ENCODE measurements at places on chromosomes 1 and 21.

- DNase-seq: peak; percentile 89
Measured at GRCh38 chr21:28283641-28284490, 708.8 kb downstream of the LTN1 start.

- DNase-seq: no peak
Measured at GRCh38 chr1:168403140-168403539, 122.5 kb downstream of the TBX19 start.

DNA sequence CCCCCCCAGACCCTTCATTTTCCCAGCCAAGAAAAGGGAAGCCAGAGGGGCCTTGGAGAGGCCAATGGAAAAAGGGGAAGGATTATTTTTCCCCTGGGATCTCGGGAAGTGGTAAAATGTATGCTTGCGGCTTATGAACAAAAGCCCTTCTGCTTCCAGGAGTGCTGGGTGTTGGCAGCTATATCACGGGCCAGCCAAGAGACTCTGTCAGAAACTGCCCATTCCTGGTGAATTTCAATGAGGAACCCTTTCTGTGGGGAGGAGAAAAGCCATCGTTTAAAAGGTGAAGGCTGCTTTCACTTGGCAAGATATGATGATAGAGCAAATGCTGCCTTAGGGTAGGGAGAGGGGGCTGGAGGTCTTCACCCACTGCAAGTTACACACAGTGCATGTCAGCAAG, 69.7 kb upstream of the ZC3H12A start:
- no peak for DNase-seq

- no peak for DNase-seq
Measured at GRCh38 chr1:11935057-11935412, 518 bp downstream of the PLOD1 start.

- DNase-seq: no peak
Measured at GRCh38 chr1:14699620-14700019, 101.1 kb downstream of the KAZN start.

- DNase-seq: no peak
Measured at GRCh38 chr1:242738702-242739645, 214.5 kb upstream of the PLD5 start.

GRCh38 chr1:93800856-93801255, 78.2 kb downstream of the DNTTIP2 start:
- DNase-seq: no peak

- DNase-seq: no peak
Measured at GRCh38 chr21:35204850-35205541, 155.9 kb upstream of the RUNX1 start.

- no peak for DNase-seq
Measured at GRCh38 chr1:154794608-154795007, 75.5 kb downstream of the KCNN3 start.

- no peak for DNase-seq
Measured at GRCh38 chr1:109237512-109237911, 11.8 kb upstream of the CELSR2 start.

DNA sequence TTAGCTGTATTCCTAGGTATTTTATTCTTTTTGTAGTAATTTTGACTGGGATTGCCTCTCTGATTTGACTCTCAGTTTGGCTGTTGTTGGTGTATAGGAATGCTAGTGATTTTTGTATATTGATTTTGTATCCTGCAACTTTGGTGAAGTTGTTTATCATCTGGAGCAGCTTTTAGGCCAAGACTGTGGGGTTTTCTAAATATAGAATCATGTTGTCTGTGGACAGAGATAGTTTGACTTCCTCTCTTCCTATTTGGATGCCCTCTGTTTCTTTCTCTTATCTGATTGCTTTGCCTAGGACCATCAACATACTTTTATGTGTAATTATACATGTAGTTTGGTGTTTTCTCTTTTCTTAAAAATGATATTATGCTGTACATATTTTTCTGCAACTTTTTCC, 27.2 kb downstream of the CD46 start:
- no peak for DNase-seq

GRCh38 chr1:160416369-160416768, 16.0 kb downstream of the VANGL2 start:
- DNase-seq: peak; percentile 6

DNA sequence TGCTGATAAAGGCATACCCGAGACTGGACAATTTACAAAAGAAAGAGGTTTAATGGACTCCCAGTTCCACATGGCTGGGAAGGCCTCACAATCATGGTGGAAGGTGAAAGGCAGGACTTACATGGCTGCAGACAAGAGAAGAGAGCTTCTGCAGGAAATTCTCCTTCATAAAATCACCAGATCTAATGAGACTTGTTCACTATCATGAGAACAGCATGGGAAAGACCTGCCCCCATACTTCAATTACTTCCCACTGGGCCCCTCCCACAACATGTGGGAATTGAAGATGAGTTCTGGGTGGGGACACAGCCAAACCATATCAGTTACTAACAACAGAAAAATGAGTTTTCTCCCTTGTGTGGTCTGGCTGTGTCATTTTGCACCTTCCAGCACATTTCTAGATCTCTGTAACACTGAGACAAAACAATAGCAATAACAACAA, 741.4 kb downstream of the KCNT2 start:
- no peak for DNase-seq

GRCh38 chr1:90717356-90717664, 208 bp upstream of the BARHL2 start:
- DNase-seq: no peak

DNA sequence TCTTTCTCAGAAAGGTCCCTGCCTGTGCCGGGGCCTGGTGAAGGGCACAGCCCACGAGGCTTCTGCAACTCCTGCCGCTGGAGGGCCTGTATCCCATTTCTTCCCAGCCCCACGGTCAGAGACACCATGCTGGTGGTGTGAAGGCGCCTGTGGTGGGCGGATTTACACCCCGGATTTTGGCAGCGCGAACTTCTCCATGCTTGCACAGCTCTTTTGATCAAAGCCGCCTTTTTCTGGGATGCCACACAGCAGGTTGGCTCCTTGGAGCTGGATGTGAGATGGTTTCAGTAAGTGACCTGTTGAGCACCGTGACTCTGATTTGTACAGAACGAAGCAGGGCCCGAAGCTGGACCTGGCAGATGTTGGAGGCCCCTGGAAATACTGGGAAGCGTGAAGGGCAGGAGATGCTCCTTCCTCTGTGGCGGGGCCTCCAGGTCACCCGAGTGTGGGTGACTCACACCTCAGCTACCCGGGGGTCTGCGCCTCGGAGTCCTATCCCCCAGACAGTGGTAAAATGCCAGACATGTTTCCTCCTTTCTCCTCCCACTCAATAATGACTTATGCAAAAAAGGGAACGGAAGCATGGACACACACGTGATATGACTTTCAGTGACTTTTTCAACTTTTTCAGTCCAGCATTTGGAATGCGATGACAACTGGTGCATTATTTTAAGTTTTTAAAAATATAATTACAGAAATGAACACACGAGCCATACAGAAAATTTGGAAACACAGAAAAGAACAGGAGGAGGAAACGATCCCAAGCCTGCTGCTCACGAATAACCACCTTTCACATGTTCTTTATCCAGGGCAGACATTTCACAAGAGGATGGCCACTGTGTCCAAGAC, 9.0 kb downstream of the UMODL1 start:
- DNase-seq: no peak

DNA sequence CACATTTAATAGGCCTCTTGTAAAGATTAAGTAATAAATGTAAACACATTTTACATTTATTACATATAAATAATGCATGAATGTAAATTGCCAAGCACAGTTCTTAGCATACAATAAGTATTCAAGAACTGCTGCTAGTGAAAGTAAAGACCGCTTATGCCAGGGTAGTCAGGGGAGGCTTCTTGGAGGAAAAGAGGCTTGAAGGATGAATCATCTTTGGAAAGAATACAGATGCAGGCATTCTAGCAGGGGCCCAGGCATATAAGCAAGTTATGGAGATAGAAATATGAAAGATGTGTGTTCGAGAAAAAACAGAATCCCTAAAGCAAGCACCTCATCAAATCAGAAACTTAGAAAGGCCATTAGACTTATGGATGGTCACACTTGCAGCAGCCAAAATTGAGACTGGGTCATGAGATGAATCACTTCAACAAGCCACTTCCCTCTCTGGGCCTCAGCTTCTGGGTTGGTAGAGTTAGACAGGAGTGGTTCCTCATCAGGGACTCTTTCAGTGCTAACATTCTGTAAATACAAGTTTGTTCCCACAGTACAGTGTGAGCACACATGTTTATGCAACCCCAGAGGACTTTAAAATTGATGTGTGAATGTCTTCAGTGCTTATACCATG, 79.8 kb upstream of the ROR1 start:
- DNase-seq: no peak

GRCh38 chr21:25977068-25977611, 193.4 kb downstream of the APP start:
- no peak for DNase-seq

- DNase-seq: no peak
Measured at GRCh38 chr1:151693057-151693651, 23.4 kb downstream of the CELF3 start.

GRCh38 chr21:19031953-19032352, 628.4 kb upstream of the TMPRSS15 start:
- no peak for DNase-seq

- DNase-seq: no peak
Measured at GRCh38 chr1:103250441-103250861, 142.1 kb upstream of the COL11A1 start.

- no peak for DNase-seq
Measured at GRCh38 chr1:232263452-232263851, 366.5 kb downstream of the SIPA1L2 start.

GRCh38 chr1:165907256-165907857, 79.9 kb downstream of the UCK2 start:
- no peak for DNase-seq

- no peak for DNase-seq
Measured at GRCh38 chr1:40438391-40439015, 11.8 kb upstream of the ZFP69B start.

GRCh38 chr1:236281198-236281653, 532 bp downstream of the ERO1B start:
- no peak for DNase-seq

DNA sequence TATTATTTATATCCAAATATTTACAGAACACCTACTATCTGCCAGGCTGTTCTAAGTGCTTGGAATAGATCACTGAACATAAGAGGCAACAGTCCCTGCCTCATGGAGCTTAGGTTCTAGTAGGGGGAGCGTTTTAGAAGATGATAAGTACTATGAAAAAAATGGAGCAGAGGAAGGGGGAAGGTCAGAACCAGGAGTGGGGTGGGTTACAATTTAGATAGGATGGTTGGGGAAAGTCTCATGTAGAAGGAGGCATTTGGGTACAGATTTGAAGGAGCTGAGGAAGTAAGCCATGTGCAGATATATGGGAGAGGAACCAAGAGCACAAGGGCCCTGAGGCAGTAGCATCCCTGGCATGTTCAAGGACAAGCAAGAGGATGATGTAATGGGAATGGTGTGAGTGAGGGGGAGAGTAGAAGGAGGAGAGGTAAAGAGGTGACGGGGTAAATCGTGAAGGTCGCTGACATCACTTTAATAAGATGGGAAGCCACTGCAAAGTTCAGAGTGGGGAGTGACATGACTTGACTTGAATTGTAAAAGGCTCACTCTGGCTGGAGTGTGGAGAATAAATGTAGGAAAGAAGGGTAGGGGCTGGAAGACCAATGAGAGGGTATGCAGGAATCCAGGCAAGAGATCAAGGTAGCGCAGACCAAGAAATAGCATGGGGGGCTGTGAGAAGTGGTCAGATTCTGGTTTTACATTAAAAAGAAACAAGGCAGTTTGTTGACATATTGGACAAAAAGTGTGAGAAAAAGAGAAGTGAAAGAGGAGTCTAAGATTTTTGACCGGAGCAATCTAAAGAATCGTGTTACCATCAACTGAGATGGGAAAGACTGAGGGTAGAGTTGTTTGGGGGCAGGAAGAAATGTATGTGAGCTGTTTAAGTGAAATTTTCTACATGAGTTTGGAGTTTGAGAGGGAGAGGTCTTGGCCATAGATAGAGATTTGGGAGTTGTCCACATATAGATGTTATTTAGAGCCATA, 92.6 kb downstream of the LPAR3 start:
- DNase-seq: no peak
